NCI-H2081 (cell line): ENCODE measurements at places on chromosomes 1 and 21.

DNA sequence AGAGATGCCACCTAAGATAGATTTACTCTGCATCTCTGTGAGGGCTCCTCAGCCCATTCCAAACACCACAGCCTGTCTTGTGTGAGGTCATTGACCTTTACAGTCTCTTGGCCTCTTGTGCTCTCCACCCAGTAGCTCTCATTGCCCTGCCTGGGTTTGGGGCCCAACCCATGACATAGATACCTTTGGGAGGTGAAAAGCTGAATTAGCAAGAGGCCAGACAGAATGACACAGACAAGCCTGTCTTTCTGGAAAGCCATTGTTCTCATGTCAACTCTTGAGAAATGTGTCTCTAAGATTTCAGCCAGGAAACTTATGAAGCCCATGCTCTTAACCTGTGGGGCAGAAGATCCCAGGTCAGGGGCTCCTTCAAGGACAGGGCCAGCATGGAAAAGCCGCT is 18.4 kb upstream of the F3 start:
- DNase-seq = no peak

- no peak for DNase-seq
These were observed 107.8 kb downstream of the DISC1 start for GRCh38 chr1:231734417-231734816.

DNA sequence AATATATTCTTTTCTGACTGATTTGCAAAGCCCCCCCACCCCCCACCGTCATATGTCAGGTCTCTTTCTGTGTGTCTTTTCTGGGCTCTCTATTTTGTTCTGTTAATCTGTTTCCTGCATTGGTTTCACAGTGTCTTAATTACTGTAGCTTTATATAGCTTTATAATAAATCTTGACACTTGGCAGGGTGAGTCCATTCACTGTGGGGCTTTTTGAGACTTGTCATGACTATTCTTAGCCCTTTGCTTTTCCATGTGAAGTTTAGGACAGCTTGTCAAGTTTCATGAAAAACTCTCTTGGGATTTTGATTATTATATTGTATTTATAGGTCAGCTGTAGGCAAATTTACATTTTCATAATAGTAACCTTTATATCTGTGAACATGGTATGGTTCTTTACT is 50.4 kb downstream of the MIGA1 start:
- DNase-seq = no peak

- DNase-seq = no peak
These were observed 10.1 kb upstream of the PTCH2 start for GRCh38 chr1:44853201-44853600.

- peak; percentile 14 for DNase-seq
These were observed 14.9 kb downstream of the PDIK1L start for GRCh38 chr1:26126321-26127084.

DNA sequence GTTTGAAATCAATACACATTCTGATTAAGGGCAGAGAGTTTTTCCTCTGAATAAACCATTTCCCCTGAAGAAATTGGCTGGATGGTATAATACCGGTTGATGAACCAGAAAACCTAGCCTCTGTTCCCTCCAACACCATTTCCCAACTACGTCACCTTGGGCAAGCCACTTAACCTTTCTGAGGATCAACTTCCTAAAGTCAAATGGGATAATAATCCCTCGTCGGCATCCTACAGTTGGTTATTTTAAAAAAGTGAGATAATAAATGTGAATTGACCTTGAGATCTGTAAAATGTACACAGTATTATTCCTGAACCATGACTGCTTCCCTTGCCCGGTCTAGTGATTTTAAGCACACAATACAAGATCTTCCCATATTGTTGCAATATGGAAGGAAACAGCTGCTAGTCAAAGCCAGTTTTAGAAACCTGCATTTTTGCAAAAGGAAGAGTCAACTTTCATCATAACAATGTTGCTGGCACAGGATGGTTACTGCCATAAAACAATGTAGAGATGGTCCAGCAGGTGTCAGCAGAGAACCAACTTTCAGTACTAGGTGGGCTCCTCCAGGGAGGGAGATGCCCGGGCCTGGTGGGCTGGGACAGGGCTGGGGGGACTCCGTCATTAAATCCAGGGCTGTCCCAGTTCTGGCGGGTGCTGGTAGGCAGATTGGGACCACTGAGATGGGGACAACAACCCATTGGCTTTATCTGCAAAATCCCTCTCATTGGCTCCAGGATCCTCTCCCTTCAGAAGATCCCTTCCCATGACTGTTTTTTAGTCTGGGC is 5.2 kb upstream of the HLX start:
- peak; percentile 11 for DNase-seq

GRCh38 chr1:54112027-54112426 is 40.8 kb downstream of the CDCP2 start:
- DNase-seq = no peak

- DNase-seq = no peak
These were observed 107.7 kb upstream of the ERRFI1 start for GRCh38 chr1:8133657-8134430.

GRCh38 chr1:163163881-163164582 is 38.7 kb downstream of the RGS5 start:
- no peak for DNase-seq

- no peak for DNase-seq
These were observed 1.5 kb upstream of the GJB3 start for GRCh38 chr1:34779526-34779925.

DNA sequence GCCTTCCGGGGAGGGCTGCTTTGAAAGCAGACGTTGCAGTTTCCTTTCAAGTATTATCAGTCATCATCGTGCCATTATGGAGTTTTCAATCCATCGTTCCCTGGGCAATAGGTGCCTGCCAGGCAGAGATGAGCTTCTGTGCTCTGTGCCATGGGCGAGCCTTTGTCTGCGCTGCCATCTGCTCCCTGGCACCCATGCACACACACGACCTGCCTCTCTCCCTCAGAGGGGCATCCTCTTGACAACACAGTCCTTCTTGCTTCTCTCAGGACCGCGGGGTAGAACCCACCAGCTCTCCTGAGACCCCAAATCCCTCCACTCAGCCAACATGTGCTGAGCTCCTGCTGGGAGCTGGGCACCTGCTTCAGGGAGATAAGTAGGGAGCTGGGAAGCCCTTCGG is 149.3 kb downstream of the HMGB4 start:
- no peak for DNase-seq

DNA sequence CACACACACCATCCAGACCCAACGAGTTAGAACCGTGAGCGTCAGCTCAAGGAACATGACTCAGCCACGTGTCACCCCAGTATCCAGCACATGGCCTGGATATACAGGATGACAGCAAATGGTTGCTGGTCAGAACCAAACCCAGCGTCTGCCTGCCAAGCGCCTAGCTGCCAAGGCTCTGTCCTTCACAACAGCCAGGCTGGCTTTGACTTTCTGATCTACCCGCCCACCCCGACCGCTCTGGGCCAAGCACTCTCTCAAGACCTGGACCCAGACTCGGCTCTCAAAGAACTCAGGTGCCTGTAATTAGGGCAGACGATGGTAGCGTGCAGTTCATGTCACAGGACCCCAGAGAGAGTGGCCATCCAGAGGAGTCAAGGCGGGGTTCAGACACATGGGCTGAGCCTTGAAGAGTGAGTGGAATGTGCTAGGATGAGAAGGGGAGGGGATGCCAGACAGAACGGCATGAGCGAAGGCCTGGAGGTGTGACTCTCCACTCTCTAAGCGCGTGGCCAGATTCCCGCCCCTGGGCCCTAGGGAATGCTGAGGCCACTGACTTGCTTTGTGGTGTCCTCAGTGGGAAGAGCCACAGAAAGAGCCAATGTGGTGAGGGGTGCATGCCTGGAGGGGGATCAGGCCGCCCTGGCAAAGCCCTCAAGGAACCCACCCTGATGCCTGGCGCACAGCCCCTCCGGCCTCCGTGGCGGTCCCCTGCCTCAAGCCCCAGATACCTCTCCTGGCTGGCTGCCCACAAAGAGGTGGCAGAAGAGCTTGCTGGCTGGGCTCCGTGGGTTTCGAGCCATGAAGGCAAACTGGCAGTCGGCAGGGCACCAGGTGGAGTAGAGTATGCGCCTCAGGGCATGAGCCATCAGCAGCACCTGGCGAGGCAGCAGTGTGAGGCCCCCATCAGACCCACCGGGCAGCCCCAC is 7.0 kb downstream of the SH2D5 start:
- DNase-seq = peak; percentile 88

- DNase-seq = no peak
These were observed 12.5 kb downstream of the PDXK start for GRCh38 chr21:43731476-43731875.

DNA sequence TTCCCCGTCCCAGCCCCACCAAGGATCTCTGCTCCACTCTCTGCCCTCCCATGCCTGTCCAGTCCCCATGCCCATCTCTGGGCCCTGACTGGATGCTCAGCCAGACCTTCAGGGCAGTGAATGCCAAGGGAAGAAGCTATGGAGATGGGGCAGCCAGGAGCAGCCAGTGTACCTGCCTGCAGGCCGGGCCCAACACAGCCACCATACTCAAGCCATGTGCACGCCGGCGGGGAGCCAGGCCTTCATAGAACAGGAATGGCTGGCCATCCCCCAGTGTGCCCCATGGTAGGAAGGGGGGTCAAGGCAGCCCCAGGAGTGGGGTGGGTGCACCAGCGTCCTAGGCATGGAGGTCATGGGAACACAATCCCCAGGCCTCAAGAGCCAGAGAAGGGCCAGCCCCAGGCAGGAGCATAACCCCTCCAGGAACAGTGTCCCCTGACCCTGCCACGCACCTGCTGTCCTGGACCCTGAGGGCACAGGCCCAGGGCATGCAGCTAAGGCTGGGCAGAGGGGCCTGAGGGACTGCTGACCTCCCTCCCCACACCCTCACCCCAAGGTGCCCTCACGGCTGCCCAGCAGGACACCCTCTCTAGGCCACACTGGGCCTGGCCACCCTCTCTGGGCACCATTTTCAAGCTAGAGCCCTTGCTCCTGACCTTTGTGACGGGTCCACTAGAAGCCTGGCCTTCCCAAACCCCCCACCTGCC is 20.3 kb upstream of the ARF1 start:
- DNase-seq = no peak

DNA sequence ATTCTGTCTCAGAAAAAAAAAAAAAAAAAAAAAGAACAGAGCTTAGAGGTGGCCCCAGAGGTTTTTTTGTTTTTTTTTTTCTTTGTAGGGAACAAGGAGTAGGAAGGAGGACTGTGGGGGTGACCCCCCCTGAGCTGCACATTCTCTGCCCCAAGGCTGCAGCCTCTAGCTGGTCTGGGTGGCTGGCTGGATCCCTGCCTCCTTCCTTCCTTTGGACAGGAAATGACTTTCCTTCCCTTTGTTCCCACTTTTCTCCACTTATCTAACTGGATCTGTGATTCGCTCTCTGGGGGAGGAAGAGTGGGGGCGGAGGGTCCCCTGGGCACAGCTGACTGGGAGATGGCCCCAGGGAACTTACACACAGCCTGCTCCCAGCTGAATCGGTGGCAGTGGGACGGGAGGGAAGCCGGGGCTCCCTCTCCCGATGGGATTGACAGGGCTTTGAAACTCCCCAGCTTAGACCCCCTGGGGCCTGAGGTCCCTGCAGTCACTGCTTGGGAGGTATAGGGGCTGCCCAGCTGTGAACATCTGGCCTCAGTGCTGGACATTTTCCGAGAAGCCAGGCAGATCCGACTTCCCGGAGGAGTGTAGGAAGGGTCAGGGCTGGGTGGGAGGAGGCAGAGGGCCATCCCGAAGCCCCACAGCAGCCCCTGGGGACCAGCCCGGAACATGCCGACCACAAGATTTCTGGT is 2.1 kb downstream of the FBLIM1 start:
- DNase-seq = no peak

DNA sequence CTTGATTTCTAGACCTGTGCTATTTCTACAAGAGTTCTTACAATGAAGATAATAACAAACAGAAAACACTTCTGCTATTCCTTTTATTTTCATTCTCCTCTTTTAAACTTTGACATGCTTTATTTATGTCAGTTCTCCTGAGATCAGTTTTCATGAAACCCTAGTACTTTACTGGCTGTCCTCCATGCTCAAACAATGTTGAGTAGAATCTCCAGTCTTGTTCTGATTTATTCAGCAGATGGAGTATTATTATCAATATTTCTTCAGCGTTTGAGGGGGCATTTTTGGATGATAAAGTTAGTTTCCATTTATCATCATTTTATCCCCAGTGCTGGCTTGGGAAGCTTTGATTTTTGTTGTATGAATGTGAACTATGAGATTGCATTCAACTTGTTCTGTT is 85.9 kb upstream of the WARS2 start:
- DNase-seq = no peak

- no peak for DNase-seq
These were observed 7.3 kb upstream of the CA6 start for GRCh38 chr1:8938232-8938999.

DNA sequence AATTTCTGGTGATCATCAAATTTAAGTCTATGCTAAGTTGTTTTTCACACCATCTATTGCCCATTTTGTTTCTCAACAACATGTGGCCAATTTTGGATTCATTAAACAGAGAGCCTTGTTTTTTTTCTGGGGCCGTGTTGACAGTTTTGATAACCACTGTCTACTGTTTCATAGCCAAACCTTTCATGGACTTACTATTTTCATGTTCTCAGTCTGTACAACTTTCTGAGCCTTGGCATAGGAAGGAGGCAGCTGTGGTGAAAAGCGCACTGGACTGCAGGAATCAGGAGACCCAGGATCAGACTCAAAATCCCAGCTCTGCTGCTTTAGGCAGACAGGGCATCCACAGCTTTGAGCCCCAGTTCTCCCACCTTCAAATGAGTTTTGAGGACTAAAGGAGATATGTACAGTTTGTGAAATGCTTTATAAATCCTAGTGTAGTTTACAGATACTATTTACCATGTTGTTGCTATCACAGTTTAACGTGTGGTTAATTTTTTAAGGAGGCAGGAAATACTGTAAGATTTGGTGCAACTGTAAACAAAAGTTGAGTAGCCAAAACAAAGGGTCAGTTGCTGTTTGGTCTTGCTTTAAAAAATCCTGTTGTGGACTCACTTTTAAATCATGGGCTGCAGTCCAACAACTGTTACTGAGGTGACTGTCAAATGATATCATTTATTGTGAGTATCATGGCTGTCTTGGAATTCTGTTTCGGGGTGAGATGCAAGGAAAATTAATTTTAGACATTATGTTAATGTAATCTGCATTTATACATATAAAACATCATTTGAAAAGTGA is 2.9 kb downstream of the MACO1 start:
- no peak for DNase-seq

- no peak for DNase-seq
These were observed 30.4 kb upstream of the LBR start for GRCh38 chr1:225458222-225458631.

- no peak for DNase-seq
These were observed 74.0 kb upstream of the KCNE2 start for GRCh38 chr21:34289856-34290255.

DNA sequence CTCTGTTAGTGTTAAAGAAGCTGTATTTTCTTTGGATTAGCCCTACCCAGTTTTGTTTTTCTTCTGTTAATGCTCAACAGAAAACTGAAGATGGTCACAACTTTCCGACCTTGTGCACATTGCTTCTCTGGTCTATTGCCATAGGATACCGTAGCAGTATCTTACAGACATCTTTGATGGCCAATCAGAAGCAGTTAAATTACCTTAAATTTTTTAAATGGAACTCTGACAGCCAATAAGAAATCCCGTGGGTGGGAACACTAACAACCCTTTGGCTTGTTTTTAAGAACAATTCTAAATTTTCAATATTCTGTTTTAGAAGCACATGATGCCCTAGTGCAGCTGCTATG is 17.2 kb downstream of the NFYC start:
- peak; percentile 94 for DNase-seq

GRCh38 chr1:176853503-176853902 is 311.0 kb downstream of the ASTN1 start:
- DNase-seq = no peak

- DNase-seq = no peak
These were observed 3.4 kb downstream of the FCER1G start for GRCh38 chr1:161218301-161219077.
